Right cardiac atrium (tissue), 5 donors: ENCODE measurements at places on chromosomes 4 and X.

DNA sequence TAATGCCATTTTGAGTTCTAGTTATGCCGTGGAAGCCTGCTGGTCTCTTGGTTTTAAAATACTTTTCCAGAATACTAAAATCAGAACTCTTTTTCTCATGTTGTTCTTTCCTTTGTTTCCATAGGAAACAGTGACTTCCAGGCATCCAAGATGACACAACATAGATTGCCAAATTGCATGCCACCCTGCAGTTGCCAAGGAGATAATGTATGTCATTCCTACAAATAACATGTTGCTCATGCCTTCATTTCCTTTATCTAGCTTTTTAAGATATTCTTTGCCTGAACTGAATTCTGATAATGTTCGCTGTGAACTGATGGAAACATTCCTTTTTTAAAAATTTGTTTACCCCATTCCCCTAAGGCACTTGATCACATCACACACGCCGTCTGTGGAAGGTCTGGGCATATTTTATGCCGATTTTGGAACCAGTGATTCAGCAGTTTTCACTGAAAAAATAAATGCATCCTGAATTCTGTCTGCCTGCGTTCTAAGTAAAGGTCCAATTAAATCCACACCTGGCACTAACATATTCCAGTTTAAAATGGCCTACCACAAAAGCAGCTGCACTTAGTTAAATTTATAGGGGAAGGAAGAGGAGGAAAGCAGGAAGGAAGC lies 38.0 kb upstream of the COX7B2 start:
- no peak for DNase-seq

DNA sequence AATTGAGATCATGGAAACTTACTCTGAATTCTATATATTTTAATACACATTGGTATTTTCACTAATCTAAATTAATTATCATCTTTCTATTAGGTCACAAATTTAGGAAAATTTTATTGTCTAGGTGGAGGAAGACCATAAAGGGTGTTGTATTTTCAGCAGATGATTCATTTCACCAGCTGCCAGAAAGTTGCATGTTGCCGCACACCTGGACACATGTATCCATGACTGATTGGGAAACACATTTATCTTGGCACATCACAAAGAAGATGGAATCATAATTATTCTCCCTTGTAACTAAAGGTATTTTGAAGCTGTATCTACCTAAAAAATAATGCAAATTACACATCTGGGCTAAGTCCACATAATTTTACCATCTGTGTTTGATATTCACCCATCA lies 33.1 kb downstream of the SLC7A11 start:
- no peak for DNase-seq

- DNase-seq = no peak
Observed at GRCh38 chrX:8288590-8288989, 117.5 kb upstream of the VCX2 start.

DNA sequence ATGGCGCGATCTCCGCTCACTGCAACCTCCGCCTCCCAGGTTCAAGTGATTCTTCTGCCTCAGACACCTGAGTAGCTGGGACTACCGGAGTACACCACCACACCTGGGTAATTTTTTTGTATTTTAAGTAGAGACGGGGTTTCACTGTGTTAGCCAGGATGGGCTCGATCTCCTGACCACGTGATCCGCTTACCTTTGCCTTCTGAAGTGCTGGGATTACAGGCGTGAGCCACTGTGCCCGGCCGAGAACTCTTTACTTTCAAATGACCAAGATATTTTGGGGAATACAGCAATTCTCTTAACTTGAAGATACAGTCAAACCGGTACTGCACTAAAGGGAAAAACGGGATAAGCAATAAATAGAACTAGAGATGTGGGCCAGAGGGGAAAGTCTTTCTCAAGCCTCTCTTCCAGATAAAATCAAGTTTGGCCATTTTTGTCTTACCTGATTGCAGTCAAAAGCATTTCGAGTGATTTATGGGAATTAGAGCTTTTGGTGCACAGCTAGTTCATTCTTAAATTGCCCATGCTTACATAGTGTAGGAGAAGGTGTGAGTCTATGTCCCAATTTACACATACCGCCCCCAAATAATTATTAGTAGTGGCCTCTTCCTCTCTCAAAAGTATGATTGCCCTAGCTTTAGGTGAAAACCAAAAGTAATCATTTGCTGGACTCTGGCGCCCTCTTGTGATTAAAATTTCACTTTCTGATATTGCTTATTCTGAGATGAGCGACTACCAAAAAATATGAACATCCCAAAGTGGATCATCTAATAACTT lies 53.2 kb upstream of the ABCG2 start:
- DNase-seq = no peak

DNA sequence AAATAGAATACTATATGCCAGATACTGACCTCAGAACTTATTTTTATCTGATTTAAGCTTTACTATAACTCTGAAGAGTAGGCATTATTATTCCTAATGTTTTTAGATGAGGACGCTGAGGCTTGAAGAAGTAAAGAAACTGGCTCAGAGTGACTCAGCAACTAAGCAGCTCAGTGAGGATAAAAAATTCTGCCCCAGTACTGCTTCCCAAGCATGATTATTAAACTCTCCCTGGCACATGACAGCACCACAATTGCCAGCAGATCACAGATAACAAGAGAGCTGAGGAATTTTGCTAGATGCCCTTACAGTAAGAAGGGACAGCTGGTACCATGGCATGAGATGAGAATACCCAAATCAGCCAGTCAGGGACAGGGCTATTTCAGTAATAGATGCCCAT lies 219.4 kb downstream of the NKX6-1 start:
- no peak for DNase-seq

DNA sequence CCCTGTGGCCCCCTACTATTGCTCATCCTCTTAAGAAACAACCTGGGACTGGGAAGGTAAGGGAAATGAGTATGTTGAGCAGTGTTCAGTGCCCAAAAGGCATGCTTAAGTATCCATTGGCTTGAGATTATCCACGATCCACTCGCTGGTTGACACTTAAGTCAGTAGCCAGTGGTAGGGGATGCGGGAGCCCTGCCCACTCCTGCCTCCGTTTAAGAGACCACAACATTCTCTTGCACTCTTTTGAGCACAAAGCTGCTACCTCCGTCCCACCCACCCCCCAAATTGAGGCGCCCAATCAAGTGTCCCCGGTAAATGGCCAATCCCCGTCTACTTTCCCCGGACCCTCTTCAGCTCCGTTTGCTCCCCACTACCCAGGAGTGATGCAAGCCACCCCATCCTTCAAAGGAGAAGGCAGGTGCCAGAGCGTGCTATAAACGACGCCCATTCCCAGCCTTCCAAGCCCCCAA lies 25.0 kb downstream of the UTP14A start:
- DNase-seq = no peak

DNA sequence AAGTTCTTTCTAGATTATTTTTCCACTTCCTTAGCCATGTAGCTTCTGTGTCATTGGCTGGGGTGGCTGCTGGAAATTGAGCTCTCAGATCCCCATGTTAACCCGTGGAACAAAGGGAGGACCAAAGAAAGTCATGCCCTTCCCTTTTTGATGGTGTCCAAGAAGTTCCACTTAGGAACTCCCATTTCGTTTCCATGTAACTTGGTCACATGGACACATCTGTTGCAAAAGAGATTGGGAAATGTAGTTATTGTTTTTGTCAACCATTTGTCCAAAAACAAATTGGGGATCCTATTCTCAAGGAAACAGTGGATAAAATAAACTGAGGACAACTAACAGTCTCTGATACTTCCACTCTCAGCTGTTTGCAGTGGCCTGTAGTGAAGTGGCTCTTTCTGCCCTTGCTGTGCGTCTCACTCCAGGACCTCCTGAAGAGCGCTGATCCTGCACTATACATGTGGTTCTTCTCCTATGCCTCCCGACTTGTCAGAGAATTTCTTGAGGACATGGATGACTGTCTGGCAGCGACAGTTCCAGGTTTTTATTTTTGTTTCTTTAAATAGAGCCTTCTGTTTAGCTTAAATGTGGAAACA lies 125.3 kb upstream of the LNX1 start:
- DNase-seq = no peak
